ENCODE measurements at places on chromosomes 6 and 20.

DNA sequence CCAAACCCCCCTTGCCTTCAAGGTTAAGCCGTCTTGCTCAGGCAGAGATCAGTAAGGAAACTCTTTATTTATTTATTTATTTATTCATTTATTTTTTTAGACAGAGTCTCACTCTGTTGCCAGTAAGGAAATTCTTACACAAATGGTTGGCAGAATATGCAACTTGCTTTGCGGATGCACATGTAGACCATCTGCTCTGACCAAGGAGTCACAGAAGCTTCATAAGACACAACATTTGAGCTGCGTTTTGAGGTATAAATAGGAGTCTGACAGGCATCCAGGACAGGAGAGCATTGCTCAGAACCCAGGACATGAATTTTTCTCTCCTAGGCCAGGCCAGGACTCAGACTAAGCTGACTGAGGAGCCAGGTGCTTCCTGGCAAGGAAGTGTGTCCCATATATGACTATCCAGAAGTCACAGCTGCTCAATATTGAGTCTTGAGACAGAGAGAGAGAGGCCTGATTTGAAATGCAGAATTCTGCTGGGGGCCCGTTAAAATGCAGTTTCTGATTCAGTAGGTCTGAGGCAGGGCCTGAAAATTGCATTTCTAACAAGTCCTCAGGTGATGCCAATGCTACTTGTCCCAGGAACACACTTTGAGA lies 43.9 kb downstream of the HLA-A start:
- no peak for DNase-seq

DNA sequence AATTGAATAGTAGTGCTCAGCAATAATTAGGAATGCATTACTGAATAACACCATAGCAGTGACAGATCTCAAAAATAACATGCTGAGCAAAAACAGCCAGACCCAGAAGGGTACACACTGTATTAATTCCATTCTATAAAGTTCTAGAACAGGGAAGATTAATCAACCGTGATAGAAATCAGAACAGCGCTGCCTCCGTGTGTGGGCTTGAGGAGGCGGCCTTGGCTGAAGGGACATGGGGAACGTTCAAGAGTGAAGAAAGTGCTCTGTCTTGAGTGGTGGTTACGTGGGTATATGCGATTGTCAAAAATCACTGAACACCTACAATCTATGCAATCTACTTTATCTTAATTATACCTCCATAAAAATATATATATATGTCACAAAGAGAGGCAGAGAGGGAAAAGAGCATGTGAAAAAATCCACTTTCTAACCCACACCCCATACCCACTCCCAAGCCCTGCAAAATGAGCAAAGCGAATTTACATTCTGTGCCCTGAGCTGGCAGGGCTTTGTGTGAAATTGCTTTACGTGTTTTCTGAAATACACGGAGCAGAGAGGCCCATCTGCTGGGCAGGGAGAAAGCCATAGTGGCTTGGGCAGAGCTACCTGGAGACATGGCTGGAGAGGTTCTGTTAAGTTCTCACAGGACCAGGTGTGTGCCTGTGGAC lies 74.4 kb downstream of the NFATC2 start:
- DNase-seq: no peak

- DNase-seq: no peak
Observed at GRCh38 chr20:47487175-47487917, 14.3 kb upstream of the NCOA3 start.

- DNase-seq: no peak
Observed at GRCh38 chr20:47509104-47509661, 7.5 kb downstream of the NCOA3 start.

DNA sequence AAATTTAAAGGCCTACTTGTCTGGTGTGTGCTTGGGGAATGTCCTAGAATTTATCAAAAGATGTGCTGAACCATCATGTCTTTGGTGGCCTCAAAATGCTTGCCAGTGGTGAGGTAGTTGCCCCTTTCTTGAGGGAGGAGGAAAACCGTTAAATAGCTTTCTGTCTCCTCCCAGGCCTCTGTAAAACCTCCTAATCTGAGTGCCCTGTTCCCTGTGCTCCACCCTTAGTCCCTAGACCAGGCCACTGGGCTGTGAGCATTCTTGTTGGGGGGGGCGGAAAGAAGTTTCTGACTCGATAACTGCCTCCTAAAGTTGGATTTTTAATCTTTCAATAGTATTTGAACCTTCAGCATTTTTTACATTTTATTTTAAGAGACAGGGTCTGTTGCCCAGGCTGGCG lies 23.1 kb downstream of the JARID2 start:
- DNase-seq: no peak

DNA sequence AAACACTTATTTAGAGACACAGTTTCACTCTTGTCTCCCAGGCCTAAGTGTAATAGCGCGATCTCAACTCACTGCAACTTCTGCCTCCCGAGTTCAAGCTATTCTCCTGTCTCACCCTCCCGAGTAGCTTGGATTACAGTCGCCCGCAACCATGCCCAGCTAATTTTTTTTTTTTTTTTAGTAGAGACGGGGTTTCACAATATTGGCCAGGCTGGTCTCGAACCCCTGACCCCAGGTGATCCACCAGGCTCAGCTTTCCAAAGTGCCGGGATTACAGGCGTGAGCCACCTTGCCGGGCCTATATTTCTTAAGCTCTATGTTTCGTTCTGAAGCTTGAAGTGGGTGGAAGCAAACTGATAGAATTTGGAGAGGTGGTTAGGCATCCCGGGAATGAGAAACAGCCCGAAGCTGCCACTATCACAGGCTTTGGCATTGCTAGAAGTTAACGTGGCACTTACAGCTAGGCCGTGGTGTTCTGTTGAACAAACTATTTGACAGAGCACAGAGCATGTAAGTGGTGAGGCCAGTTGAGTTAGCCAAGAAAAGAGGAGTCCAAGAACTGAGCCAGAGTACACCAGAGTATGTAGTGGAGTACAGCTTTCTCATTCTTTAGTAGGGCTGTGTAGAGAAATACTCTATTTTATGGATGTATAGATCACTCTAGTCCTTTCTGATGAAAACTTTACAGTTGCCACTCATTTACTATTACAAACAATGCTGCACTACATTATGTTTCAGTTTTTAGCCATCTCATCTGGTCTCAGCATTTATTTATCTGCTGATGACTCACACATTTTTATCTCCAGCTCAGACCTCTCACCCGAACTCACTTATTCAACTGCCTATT lies 62.0 kb upstream of the HFE start:
- DNase-seq: peak; percentile 71

GRCh38 chr6:74073429-74073828 lies 377.4 kb downstream of the CD109 start:
- peak; percentile 47 for DNase-seq

- no peak for DNase-seq
Observed at GRCh38 chr6:16503970-16504415, 257.3 kb downstream of the ATXN1 start.

- DNase-seq: no peak
Observed at GRCh38 chr6:36430351-36430750, 12.3 kb downstream of the PXT1 start.

DNA sequence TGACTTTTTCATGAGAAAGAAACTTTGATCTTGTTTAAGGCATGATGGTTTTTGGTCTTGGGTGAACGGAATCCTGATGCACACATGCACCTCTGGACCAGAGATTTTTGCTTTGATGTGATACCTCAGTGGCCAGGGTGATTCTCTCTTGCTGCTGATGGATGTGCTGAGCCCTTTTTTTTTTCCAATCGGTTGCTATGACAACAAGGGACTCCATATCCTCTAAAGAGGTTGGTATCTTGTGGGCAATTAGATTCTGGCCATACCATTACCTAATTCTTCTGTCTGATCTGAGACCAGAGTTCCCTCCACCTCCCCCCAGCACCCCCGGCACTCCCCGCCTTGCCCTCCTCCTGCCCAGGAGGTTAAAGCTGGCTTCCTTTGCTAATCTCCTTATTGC lies 24.9 kb downstream of the PDYN start:
- DNase-seq: no peak

GRCh38 chr6:166477647-166478365 lies 95.1 kb upstream of the MPC1 start:
- DNase-seq: no peak

DNA sequence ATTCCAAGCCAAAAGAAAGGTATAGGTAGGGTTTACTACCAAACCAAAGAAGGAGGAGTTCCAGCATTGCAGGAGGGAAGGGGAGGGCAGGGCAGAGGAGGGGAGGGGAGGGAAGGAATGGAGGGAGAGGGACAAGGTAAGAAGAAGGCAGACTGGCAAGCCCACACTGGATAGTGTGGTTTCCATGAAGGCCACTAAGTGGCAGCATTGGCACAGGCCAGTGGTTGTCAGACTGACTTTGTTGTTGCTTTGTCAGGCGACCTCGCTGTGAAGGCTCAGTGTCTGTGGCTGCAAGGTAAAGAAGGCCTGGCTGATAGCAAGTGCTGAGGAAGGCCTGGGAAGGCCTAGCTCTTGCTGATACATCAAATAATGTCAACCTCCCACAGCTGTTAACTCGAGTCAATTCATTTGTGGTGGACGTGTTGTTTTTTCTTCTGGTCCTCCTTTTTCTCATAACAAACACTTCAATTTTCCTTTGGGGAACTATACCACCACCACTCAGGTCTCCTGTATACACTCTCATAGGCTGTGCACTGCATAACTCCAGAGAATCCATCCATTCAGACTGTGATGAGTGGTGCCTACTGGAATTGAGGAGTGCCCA lies 7.7 kb upstream of the ZNF334 start:
- peak; percentile 41 for DNase-seq

- no peak for DNase-seq
Observed at GRCh38 chr6:72972579-72972978, 252.7 kb downstream of the KHDC1L start.

- DNase-seq: peak; percentile 88
Observed at GRCh38 chr6:148857798-148858390, 111.1 kb downstream of the UST start.

DNA sequence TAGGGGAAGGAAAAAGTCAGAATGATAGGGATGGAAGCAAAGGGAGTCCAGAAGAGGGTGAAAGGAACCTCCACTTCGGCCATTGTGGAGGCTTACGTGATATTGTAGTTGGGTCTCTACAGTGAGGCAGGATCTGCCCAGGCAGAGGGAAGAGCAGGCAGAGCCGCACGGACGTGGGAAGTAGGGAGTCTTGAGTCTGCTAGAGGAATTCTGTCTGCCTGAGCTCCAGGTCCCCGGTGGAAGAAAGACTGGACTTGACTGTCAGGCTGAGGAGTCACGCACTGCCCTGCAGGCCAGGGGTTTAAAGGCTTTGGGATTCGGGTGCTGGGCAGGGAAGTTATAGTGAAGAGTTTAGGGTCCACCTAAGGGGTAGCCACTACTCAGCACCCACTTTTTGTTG lies 16.4 kb downstream of the TGM6 start:
- no peak for DNase-seq

DNA sequence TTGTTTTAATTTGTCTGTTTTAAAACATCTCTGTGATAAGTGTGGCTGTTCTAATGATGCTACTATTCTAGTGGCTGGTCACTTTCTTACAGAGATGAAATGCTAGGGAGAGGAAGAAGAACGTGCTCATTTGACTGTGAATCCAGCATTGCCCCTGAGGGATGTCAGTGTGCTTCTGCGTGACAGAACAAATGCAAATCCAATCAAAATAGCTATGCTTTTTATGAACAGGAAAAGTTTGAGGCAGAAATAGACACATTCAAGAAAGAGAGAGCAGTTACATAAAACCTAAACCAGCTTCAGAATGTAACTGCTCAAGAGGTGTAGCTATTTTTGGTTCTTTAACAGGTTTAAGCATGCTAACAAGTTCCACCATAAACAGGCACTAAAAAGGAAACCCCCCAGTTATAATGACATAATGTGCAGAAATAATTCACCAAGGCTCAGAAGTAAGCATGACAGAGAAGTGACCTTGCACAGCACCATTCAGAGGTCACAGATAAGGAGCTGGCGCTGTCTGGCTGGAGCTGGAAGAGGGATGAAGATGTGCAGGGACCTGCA lies 385.3 kb downstream of the EPM2A start:
- DNase-seq: no peak

- no peak for DNase-seq
Observed at GRCh38 chr6:138864343-138864890, 68.5 kb downstream of the ECT2L start.

DNA sequence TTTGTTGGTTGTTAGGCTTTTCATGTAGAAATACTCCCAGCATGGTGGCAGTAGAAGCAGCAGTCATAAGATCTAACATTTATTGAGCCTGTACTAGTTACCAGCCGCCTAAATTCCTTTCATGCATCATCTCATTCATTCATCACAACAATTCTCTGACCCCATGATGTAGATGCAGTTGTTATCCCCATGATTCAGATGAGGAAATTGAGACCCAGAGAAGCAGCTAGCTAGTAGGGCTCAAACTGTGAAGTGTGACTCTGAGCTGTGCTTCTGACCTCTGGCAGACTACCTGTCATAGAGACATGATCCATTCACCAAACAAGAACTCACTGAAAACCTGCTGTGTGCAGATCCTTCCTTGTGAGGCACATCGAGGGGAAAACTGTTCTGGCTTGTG lies 16.9 kb downstream of the RREB1 start:
- DNase-seq: no peak

DNA sequence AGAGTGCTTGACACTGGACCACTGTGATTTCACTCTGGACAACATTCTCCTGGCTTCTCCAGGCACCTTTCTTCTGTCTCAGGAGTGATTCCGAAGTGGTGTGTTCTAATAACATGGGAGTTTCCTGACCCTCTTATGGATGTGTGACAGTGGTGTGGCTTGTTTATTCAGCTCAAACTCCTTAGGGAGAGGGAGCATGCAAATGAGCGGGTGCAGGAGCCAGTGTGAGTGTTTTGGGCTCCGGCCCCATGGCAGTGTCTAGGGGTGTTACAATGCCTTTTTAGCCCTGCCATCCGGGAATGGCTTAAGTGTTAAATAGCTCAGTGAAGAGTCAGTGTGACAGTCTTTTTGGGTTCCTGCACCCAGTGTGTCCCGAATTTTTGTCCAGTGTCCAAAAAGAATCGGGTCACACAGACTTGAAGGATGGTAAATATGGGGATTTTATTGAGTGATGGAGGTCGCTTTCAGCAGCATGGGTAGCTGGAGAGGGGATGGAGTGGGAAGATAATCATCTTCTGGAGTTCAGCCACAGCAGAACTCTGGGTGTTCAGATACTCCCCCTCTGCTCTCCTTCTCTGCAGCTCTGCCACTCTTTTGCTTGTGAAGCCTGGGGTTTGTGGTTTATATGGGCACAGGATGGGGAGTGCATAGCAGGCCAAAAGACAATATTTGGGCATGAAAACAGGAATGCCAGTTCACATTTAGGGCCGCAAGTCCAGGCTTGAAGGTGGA lies 928.9 kb upstream of the CITED2 start:
- no peak for DNase-seq

DNA sequence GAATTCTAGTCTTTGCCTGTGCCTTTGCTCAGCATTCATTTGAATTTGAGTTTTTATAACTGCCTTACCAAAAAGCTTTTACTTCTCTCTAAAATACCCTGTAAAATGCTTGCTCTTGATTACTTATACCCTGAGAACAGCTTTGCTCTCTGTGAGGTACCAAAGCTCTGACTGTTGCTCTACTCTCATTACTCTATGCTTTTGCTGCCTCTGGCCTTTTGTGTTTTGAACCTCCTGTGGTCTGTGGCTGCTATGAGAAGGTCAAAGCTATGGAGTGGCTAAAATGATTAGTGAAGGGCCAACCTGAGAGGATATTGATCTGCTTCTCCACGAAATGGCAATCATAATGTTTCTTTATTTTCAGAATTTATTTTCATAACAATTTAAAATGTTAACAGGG lies 375.6 kb upstream of the IMPG1 start:
- no peak for DNase-seq

GRCh38 chr6:17585766-17586490 lies 14.2 kb upstream of the FAM8A1 start:
- DNase-seq: no peak

Measured in astrocyte of the spinal cord (primary cell).